Hematopoietic multipotent progenitor cell treated with erythropoietin and hydrocortisone succinate and interleukin-3 and kit ligand, for 17 days (in vitro differentiated cells): ENCODE measurements at places on chromosomes 16 and 17.
A peak's percentile ranks its signal among the peaks of the same experiment; 100 is the strongest.

GRCh38 chr17:82358465-82359350 is at the start of gene TEX19:
TEX19 (plus strand) TSS chr17:82359247; CDS start chr17:82362151, 2,904 bp downstream.
- DNase-seq, result no peak

GRCh38 chr16:8795091-8795490 is 2.3 kb downstream of the TMEM186 start:
- DNase-seq, result no peak

DNA sequence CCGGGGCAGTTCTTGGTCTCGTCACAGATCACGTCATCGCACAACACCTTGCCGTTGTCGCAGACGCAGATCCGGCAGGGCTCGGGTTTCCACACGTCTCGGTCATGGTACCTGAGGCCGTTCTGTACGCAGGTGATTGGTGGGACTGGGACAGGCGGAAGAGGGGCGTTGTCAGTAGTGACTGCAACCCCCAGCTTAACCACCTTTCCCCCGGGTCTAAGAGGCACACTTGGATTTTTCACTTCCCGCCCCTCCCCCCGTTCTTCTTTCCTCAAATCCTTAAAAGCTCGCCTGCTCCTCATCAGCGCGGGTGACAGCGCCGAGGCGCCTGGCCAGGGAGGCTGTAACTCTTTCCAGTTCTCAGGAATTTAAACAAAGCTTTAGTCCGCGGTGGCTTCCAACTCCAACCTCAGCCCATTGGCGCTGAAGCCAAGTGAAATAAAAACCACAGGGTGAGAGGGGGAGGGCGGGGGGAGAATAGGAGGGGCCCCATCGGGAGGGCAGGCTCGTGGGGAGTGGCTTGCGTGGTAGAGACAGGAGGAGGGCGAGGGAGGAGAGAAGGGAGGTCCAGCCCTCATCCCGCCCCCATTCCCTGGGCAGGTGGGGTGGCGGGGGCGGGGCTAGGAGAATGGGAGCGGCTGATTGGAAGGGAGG is 1.5 kb downstream of the COL1A1 start:
- no peak for DNase-seq

DNA sequence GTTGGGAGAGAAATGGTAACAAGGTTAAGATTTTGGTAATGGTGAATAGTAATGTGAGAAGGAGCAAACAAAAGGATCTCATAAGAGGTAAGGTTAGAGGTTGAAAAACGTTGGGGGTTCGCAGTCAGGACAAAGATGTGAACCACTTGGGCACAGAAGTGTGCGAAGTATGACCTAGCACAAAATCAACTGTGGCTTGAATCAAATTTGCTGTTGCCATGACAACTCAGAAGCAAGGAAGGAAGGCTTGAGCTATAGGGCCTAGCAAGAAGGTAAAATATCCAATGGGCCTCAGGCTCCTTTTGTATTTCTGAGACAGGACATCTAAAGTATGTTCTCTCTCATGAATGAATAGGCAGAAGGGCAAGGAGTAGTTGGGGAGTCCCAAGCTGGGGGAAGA is 24.5 kb upstream of the TEKT1 start:
- no peak for DNase-seq

GRCh38 chr17:4600563-4600962 is 16.2 kb downstream of the SMTNL2 start:
- DNase-seq, result no peak

DNA sequence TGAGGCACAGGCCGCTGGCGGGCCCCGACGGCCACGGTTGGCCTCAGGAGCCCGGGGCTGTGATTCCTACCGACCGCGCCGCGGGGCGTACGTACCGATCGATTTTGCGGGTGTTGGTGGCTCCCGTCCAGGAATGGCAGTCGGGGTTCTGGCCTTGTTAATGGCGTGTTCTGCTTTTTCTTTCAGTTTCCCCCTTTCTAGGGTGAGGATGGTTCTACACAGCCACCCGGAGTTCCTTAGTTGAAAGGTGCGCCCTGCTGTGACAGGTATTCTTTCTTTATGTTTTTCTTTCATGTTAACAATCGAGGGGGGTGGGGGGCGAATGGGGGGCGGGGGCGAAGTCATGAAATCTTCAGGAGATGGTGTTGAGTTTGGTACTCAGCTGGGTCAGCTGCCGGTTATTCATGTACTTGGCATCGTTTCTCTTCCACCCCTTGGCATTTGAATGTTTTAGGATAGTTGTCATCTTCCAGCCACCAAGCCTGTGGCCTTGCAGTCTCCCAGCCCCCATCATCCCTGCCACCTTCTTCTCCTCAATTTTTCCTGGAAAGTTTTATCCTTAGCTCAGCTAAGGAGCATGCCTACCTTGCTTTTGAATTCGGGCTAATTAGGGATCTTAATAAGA is 802 bp downstream of the CYLD start:
- DNase-seq, result peak; percentile 65

- DNase-seq, result no peak
These were observed 96.0 kb downstream of the NXN start for GRCh38 chr17:883586-883962.

GRCh38 chr16:87653234-87653633 is 50.9 kb downstream of the JPH3 start:
- DNase-seq, result no peak

- no peak for DNase-seq
These were observed 214.7 kb downstream of the RPTOR start for GRCh38 chr17:80759377-80759673.

DNA sequence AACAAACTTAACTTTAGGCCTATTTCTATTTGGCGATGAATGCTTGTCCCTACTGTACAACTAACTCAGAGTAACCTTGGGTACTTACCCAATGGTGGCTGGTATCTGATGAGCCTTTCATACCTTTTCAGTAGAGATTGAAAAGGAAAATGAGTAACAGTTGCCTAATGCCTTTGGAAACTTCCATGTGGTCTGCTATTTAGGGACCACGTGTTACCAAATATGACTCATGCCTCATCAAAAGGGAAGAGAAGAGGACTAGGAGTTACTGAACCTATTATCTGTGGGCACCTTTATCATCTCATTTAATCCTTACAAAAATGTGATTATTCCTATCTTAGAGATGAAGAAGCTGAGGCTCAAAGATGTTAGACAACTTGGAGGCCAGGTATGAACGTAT is 8.1 kb downstream of the MYOCD start:
- no peak for DNase-seq
